ENCODE measurements at places on chromosomes 16 and 17.

DNA sequence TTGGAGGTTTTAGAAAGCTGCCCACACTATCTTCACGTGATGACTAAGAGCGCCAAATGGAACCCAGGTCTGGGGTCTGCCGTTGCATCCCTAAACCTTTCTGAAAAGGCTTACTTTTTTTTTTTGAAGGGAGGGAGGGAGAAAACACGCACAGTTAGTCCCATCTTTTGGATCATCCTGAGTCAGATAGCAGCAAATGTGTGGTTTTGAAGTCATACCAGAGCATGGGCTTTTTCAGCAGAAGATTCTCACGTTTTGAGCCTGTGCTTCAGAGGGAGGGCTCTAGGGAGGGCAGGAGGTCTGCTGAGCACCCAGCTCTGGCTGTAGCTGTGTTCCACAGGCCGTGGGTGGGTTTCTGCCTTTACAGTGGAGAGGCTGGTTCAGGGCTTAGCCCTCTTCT lies 194.7 kb downstream of the SNX29 start:
- DNase-seq, result no peak

GRCh38 chr16:2205967-2206313 lies 686 bp downstream of the MLST8 start:
- no peak for DNase-seq

- DNase-seq, result no peak
Observed at GRCh38 chr17:2123375-2124251, 68.7 kb downstream of the HIC1 start.

DNA sequence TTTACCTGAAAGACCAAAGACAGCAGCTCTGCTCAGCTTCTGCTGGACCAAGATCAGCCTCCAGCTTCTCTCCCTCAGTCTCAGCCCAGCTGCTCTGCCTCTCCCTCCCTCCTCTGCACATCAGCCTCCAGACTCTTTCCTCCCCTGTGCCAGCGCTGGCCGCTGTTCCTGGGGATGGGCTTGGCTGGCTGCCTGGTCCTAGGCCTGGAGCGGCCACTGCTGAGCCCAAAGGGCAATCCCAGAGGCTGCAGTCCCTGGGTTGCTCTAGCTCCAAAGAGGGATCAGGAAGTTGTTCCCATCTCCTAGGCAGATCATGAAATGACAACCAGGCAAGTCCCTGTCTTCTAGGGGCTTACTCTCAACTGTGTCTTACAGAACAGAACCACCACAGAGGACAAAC lies 31.3 kb downstream of the DCUN1D3 start:
- DNase-seq, result no peak

DNA sequence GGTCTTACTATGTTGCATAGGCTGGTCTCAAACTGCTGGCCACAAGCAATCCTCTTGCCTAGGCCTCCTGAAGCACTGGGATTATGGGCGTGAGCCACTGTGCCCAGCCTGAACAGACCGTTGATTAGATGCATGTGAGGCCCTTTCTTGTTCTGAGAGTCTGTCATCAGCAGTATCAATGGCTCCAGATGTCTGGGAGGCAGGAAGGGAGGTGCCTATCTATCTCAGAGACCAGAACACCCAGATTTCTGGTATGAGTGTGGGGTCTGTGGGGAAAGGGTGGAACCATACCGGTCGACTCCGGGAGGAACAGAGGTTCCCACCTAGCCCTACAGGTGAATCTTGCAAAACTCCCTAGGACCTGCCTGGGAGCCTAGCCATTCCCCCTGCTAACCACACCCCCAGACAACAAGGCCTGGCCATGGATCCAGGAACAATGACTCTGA lies 71.7 kb downstream of the PRKCB start:
- no peak for DNase-seq

DNA sequence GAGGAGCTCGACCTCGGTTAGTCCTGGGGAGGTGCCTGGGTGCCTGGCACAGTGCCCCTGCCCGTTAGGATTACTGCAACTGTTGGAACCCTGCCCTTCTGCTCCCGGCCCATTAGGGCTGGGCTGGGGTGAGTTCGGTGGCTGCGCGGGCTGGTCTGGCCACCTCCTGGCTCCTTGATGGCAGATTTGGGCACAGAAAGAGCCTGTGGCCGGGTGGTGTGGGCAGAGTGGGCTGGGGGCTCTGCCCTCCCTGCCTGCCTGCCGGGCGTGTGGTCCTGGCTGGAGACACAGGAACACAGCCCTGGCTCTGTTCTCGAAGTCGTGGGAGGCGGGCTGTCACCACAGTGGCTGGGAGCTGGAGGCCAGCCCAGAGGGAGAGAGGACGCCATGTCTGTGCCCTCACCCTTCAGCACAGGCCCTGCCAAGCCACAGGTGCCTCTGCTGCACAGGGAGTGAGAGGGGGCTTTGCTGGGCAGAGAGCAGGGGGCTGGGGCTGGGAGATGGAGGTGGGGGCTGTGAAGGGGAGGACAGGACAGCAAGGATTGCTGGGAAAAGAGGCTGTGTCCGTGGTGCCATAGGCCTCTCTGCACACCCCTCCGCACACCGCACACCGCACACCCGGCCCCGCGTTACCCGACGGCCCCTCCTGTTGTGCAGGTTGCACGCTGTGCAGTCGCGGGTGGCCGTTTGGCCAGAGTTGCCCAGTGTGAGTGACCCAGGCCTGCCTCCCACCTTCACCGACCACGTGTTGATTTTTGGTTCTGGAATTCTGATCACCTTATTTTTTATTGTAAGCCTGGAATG lies 236.6 kb upstream of the GSE1 start:
- no peak for DNase-seq

DNA sequence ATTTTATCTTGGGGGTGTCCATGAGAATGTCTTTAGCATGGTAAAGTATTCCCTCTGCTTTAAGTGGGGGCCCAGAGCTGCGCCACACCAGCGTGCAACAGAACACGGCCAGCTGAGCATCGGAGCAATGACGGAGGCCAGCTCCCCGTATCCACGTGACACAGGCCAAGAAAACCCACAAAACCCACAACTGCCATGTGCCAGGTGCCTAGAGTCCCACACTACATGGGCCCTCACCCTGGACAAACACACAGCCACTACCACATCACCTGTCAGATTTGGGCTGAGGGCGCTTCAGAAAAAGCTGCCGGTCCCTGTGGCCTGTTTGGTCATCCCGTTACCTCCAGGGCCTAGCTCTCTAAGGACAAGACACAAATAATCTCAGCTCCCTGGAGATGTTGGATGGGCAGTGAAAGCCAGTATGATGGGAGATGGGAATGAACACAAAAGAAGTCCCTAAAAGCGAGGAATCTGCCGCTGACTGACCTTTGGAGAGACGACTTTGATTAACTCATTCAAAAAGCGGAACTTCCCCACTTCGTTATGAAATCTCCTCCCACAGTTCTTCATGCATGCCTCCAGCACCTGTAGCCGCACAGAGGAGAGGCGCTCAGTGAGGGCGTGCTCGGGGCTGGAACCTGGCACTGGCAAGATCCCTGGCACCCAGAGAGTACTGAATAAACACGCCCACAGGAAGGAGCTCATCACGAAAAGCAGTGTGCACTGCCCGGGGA lies 17.1 kb downstream of the GGA3 start:
- no peak for DNase-seq

DNA sequence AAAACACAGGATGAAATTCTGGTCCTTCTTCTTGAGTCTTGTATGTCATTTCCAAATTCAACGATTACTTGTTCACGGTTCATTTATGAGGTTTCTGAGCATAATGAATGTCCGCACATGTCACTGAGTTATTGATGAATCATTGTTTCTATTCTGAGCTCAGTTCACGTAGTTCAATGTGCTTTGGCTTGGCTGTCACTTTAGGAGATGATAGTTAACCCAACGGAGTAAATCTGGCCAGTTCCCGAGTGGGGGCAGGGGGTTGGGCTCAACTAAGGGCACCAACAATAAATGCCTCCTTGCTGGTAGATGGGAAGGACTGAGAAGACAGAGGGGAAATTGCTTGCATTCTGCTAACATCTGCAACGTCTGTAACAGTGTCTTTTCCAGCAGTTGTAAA lies 239.4 kb upstream of the HSBP1 start:
- DNase-seq, result no peak

- no peak for DNase-seq
Observed at GRCh38 chr17:45338023-45338781, 21.4 kb upstream of the MAP3K14 start.

DNA sequence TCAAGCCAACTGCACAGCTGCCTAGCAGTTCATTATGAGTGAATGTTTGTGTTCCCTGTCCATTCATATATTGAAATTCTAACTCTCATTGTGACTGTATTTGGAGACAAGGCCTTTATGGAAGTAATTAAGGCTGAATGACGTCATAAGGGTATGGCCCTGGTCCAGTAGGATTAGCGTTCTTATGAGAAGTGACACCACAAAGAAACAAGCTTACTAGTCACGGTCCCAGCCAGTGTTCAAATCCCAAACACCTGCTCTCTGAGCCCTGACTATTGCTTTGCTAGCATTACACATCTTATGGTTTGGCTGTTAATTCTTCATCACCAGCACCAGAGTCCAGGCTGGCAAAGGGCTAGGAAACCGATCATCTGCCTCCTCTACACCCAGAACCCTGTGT lies 2.2 kb downstream of the ZNF668 start:
- DNase-seq, result no peak

- no peak for DNase-seq
Observed at GRCh38 chr16:24318680-24319079, 62.5 kb downstream of the CACNG3 start.

DNA sequence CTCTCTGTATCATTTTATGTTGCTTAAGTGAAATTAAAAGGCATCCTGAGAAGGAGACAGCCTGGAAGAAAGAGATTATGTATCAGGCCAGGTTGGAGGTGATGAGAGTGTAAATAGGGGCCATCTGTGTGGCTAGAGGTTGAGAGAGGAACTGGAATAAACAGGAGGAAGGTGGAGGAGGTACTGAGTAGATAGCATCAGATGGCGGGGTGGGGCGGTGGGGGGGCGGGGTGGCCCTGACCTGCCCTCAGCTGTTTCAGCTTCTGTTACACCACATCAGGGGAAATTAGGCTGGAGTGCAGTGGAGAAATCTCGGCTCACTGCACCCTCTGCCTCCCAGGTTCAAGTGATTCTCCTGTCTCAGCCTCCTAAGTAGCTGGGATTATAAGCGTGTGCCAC lies 6.9 kb upstream of the KCNG4 start:
- no peak for DNase-seq

- no peak for DNase-seq
Observed at GRCh38 chr16:1333854-1334700, 632 bp downstream of the BAIAP3 start.

- DNase-seq, result peak; percentile 69
Observed at GRCh38 chr16:10579965-10580882, at the start of gene EMP2. Gene EMP2, minus strand, starts transcription at chr16:10580598. Its CDS starts 32,981 bp downstream, at chr16:10547617.
